ENCODE measurements at places on chromosomes 3 and 15.

DNA sequence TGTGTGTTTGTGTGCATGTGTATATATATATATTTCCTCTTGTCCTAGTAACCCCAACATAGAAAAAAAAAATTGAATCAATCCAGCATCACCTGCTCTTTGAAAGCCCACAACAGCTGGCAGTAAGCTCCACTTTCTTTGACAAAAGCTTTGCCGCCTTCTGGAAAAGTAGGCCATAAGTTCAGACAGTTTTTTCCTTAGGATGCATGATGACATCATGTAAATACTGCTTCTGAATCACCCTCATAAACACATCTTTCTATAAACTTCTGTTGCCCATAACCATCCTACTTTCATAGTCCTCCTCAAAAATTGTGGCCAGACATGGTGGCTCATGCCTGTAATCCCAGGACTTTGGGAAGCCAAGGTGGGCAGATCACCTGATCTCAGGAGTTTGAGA is 67.4 kb downstream of the CSNK1G1 start:
- DNase-seq = no peak

GRCh38 chr15:87477737-87478686 is 778.5 kb downstream of the NTRK3 start:
- DNase-seq = no peak

- DNase-seq = no peak
Measured at GRCh38 chr3:154972951-154973350, 107.2 kb upstream of the MME start.

DNA sequence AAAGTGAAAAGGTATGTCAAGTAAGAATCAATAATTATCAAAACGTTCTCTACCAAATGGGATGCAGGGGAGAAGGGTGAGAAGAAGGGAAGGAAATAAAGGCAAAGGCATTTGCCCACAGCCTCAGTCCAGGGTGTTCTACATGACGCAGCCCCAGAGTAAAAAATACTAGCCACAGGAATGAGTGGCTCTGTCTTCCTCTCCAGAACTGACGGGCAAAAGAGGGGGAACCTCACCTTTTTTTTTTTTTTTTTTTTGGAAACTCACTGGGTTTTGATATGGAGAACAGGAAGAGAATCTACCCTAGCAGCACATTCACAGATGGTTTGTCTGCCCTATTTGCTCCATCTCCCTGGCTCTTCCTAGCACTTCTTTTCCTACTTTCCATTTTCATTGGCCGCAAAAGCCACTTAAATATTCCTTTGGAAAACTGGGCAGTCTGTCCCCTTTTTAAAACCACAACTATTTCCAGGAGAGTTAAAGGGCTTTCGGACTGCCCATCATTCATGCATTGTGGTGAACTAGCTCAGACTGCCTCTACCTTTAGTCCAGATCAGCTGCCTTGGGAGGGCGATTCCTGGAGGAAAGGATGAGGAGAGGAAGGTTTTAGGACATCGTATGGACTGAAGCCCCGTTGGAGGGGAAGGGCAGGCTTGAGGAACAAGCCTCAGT is 28.2 kb downstream of the B3GNT5 start:
- no peak for DNase-seq

GRCh38 chr15:94294556-94294955 is 63.2 kb downstream of the MCTP2 start:
- DNase-seq = no peak

- DNase-seq = no peak
Measured at GRCh38 chr3:126921085-126921824, 61.7 kb upstream of the PLXNA1 start.

- DNase-seq = no peak
Measured at GRCh38 chr3:78912259-78912658, 855.5 kb downstream of the ROBO1 start.

GRCh38 chr15:67884514-67885174 is 44.8 kb upstream of the RNU6-1 start:
- peak; percentile 38 for DNase-seq

DNA sequence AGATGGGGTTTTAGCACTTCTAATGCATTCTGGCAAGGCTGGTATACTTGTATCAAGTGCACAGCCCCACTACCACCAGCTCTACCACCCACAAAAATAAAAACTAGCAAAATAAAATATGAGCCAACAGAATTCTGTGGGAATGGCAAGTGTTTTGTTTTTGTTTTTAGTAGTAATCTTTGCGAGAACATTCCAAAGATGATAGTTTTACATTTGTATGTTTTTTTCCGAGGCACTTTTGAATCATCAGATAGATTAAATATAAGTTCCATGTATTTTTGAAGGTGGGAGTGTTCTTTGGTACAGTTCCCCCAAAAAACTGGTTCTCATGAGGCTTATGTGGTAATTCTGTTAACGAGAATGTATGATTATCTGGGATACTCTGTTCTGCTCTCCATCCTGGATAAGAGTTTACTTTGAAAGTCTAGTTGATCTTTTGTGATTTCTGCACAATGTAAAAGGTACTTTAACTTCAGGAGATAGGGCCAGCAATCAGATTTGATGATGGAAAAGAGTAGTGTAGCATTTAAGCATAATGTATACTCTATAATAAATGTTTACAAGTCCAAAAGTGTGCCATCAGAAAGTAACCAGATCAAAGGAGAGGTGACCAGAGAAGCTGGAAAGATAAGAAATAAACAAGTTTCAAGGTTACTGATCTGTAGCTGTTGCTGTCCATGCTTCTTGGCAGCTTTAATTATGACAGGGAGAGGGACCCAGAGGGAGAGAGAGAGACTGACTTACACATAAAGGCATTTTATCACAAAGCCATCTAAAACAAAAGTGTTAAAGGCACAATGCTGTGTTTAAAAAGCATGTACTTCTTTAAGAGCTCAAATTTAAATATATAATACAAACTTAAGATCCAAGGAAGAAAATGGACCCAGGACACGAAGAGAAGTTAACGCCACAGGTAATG is 130.9 kb downstream of the PGPEP1L start:
- no peak for DNase-seq

- DNase-seq = no peak
Measured at GRCh38 chr15:98983334-98983733, 24.3 kb downstream of the PGPEP1L start.

DNA sequence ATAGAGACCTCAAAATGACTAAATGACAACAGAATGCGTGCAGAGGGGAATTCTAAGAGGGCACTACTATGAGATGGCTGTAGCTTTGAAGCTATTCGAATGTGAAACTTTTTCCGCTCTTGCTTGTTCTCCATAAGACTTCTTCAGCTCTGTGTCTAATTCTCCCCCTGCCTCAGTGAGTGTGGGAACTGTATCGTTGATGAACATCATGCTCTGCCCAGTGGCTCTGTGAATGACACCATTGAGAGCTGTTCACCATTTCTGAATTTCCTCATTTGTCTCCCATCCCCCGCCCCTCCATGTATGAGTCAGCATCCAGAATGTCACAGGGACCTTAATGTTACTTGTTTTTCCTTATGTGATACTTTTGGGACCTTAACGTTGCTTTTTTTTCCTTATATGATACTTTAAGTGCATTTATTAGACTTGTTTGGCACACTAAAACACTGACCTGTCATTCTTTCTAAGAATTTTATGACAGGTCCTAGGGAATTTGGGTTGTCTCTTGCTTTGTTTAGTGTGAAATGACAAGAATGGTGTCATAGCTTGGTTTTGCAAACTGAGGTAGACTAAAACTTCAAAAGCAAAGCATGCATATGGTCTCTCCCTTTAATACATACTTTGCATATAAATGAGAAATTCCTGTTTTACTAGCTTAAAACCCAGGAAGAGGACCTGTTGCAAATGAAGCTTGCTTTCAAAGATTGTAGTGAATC is 99.6 kb downstream of the FNDC3B start:
- DNase-seq = no peak

DNA sequence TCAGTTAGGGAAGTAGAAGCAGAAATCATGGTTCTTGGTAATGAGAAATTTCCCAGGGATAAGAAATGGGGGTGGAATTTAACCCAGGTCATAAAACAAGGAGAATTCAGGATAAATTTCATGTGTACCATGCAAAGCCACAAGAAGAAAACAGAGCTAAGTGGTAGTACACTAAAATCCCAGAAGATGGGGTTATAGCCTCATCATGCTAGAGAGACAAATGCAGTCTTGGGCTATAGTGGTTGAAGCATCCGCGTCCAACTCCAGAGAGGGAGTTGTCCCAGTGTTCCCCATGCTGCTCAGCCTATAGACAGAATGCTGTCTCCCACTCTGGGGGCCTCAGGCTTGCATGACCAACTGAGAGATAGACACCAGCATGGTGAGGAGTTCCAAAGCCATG is 36.2 kb upstream of the CLRN1 start:
- no peak for DNase-seq

- no peak for DNase-seq
Measured at GRCh38 chr3:31733234-31733667, 200.5 kb downstream of the STT3B start.

DNA sequence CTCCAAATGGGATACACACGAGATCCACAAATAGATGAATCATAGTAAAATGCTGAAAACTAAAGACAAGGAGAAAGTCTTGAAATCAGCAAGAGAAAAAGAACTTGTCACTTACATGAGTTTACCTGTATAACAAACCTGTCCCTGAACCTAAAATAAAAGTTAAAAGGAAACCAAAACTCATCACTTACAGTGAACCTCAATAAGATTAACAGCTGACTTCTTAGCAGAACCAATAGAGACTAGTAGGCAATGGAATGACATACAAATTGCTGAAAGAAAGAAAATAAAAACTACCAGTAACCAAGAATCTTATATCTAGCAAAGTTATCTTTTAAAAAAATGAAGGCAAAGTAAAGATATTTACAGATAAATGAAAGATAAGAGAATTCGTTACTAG is 27.4 kb downstream of the SEC22A start:
- no peak for DNase-seq
